Astrocyte (in vitro differentiated cells and primary cell): ENCODE measurements at places on chromosomes 12 and 14. TPM values are rescaled to one million over a fixed set of nuclear protein-coding genes. Genes with fewer than 3 reads are reported as not detected.

CCDC175 gene
- not detected in 2 replicates for total RNA-seq

TEAD4 gene
- total RNA-seq = 13.0 and 19.1 TPM in 2 replicates

VPS33A gene
- total RNA-seq = 31.6 and 34.3 TPM in 2 replicates

RFLNA gene
- total RNA-seq = 1.8 and 2.8 TPM in 2 replicates

TMEM229B gene
- 1.3 and 1.8 TPM in 2 replicates for total RNA-seq

CNTN1 gene
- total RNA-seq = 1.7 and 2.1 TPM in 2 replicates

KLRB1 gene
- total RNA-seq = not detected in 2 replicates

OR10G2 gene
- total RNA-seq = not detected in 2 replicates

LTBP2 gene
- total RNA-seq = 162 and 196 TPM in 2 replicates

PPP4R4 gene
- 6.0 and 7.5 TPM in 2 replicates for total RNA-seq
